ENCODE measurements at places on chromosomes 11 and 22. TPM values are rescaled to one million over a fixed set of nuclear protein-coding genes. Genes with fewer than 3 reads are reported as not detected.

DNA sequence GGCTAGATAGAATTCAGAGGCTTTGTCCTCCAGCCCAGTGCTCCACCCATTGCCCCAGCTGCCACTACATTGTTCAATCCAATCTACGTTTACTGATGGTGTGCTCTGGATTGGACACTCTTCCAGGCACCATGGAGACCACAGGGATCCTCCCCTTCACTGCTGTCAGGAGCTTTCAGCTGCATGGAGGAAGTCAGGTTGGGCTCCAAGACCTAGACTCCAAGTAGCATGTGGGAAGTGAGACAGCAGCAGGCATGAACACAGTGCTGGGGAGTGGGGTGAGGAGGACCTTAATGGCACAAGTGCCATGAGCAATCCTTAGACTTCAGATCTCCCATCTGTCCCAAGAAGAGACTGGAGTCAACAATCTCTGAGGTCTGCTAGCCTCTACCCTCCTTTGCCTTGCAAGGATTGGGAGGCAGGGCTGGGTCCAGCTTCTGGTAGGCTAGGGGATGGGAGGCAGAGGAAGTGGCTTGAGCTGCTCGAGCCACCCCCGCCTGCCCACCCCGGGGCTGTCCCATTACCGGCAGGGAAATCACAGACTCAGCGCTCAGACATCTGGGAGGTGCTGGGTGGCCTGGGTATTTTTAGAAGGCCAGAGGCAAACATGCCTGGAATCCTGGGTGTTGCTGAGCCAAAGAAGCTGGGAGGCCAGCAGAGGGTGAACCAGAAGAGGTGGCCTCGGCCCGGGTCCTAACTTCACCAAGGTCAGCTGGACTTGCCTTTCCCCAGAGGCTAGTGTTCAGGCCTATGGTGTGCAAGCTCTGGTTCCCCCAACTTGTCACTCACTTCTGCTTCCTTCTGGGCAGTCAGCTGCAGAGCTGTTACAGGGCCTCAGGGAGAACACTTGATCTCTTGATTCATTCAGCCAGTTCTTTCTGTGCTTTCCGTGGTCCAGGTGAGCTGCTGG lies 15.2 kb upstream of the FCHSD2 start:
- no peak for DNase-seq
- H3K4me1 ChIP-seq, result peaks cover 55% of the 10 kb centered on the region
- H3K36me3 ChIP-seq, result no peaks in the 10 kb centered on the region

DNA sequence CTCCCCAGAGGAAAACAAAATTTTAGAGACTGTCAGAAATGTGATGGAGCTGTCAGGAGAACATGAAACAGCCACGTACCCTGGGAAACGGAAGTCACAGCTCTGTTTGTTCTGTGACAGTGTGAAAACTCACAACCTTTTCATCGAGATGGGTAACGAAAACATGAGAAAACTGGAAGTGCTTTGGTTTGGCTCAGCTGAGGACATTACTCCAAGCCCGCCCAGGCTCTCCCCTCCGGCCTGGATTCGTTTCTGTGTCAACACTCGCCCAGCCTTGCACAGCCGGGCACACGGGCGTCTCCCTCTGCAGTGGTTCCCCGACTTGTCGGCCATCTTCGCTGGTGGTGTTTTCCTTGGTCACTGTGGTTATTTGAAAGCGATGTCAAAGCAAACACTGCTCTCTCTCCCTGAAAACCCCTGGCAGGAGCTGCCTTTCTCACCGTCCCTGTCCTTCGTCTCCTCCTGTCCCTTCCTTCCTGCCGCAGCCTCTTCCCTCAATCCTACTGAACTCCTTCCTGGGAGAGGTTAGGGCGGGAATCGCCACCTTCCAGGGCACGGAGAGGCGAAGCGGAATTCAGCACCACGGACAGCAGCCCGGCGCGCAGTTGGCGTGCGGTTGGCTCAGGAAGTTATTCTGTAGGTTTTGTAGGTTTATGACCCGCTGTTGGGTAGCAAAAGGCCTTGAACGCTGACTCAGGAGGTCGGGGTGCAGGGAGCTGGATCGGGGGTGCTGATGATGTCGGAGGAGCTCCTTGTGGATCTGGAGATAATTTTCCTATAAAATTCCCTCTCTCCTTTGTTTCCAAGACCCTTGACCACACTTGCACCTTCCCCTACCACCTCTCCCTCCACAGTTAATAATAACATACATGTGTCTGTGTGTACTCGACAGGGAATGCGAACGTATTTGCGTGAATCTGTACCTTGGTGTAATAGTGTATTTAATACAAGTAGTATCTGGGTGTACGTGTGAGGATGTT lies 13.1 kb upstream of the RPS19BP1 start:
- no peak overlapping the region for H3K27ac ChIP-seq
- H3K4me1 ChIP-seq, result peaks cover 17% of the 10 kb centered on the region
- H3K36me3 ChIP-seq, result no peaks in the 10 kb centered on the region
- DNase-seq, result peak; percentile 80

The UCP3 gene
- total RNA-seq, result 4.1 TPM

DNA sequence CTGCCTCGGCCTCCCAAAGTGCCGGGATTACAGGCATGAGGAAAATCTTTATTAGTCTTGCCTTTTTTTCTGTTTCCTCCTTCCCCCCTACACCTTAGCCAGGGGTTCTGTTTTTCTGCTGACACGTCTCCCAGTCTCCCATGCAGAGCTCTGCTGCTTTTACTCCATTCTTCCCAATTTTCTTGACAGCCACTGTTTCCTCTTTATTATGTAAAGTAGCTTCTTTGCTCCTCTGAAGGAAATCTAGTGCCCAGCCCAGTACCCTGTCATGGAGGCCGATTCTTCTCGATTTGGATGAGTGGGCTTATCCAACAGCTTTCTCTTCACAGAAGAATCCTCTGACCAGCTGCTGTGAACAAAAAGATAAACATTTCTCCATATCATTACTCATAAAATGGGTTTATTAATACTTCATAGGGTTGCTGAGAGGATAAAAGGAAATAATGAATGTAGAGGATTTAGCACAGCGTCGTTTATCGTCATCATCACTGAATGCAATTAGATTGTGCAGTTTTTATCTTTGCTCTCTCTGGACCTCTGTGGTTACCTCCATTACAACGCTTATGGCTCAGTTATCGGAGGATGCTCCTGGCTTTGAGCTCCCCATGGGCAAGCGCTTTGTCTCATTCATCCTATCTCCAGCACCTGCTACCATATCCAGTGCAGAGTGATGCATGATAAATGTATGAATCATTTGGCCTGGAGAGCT lies 375.6 kb upstream of the C11orf87 start:
- no peaks in the 10 kb centered on the region for H3K36me3 ChIP-seq
- peaks cover 9% of the 10 kb centered on the region for H3K27me3 ChIP-seq
- H3K4me1 ChIP-seq, result peaks cover 6% of the 10 kb centered on the region
- no peak for DNase-seq
- no peak overlapping the region for H3K4me3 ChIP-seq

GRCh38 chr11:18599739-18600230 lies at the start of gene MISFA:
TSS of gene MISFA (plus strand) at chr11:18599789. CDS start at chr11:18599929, 140 bp downstream.
- no peaks in the 10 kb centered on the region for H3K36me3 ChIP-seq
- H3K27ac ChIP-seq, result no peak within 1 kb of the TSS
- H3K4me3 ChIP-seq, result no peak within 1 kb of the TSS
- H3K27me3 ChIP-seq, result no peaks in the 10 kb centered on the region

DNA sequence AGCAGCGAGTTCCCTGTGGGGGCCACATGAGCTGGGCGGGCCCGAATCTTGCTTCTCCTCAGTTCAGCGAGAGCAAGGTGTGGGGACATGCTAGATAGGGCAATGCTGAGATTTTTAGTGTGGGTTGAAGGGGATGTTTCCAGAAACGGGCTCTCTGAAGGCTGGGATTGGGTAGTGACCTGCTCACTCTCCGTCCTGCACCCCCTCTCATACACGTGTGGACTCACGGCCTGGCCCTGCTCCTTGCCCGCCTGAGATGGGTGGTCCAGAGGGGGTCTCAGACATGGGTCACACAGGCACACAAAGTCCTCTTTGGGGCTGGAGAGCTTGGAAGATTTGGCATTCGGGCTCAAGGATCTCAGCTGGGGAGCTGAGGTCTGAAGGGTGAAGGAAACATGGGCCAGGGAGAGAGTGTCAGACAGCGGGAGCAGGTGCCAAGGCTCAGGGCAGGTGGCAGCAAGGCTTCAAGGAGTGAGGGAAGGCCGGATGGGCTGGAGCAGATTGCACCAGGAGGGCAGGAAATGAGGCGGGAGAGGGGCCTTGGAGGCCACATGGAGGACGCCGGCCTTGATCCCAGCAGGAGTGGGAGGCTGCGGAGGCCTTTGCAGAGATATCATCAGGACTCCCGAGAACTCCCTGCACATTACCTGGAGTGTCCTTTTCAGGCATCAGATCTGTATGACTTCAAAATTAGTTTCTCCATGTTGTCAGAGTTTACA lies 74.1 kb downstream of the PARVB start:
- no peak for DNase-seq
- no peaks in the 10 kb centered on the region for H3K4me1 ChIP-seq
- H3K4me3 ChIP-seq, result no peak overlapping the region
- peaks cover 6% of the 10 kb centered on the region for H3K36me3 ChIP-seq

Measured in activated naive CD8-positive, alpha-beta T cell treated with anti-CD3 and anti-CD28 coated beads, Interleukin-2, amount 10 ng/mL, durations not matched to agents 7 days and 5 days (primary cell).